T-helper 17 cell (primary cell): ENCODE measurements at places on chromosomes 1 and 21. TPM values are rescaled to one million over a fixed set of nuclear protein-coding genes. Genes with fewer than 3 reads are reported as not detected.

GRCh38 chr1:9300573-9300972 is 7.9 kb downstream of the SPSB1 start:
- DNase-seq: no peak

Gene GCLM
- total RNA-seq: 12.8 TPM

DNA sequence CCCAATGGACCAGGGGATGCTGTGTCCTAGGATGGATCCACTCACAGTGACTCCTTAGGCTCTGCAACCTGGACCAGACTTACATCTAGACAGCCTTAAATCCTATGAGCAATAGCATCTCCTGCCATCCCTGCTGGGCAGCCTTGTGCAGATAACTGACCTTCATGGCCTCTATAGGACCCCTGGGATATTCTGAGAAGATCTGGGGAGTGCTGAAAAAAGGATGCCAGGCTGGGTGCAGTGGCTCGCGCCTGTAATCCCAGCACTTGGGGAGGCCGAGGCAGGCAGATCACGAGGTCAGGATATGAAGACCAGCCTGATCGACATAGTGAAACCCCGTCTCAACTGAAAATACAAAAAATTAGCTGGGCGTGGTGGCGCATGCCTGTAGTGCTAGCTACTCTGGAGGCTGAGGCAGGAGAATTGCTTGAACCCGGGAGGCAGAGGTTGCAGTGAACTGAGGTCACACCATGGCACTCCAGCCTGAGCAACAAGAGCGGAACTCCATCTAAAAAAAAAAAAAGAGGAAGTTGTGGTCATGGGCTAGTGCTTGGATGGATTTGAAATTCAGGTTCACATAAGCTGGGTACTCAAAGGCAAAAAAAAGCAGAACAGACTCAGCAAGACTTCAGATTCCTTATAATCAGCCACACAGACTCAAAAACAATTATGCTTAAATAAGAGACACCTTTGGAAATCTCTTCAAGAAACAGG is 10.9 kb upstream of the SH2D1B start:
- no peak for DNase-seq

GRCh38 chr1:197810812-197811211 is 35.5 kb upstream of the DENND1B start:
- DNase-seq: no peak

DNA sequence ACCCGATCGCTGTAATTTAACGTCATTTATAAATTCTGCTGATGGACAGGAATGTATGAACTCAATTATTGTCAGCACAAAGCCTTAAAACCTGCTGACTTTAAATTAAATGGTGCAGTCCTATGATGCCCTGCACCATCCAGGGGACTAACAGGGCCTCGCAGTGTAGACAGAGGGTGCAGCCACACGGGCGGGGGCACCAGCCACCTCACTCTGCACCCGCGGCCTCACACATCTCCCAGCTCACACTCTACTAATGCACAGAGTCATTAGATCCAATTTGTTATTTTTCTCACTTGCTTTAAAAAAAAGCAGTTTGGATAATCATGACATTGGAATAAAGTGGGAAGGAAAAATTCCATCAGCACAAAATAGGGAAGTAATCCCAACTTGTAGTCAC is 49.7 kb downstream of the PROX1 start:
- no peak for DNase-seq

- no peak for DNase-seq
Measured at GRCh38 chr1:221725735-221726672, 15.9 kb downstream of the DUSP10 start.

DNA sequence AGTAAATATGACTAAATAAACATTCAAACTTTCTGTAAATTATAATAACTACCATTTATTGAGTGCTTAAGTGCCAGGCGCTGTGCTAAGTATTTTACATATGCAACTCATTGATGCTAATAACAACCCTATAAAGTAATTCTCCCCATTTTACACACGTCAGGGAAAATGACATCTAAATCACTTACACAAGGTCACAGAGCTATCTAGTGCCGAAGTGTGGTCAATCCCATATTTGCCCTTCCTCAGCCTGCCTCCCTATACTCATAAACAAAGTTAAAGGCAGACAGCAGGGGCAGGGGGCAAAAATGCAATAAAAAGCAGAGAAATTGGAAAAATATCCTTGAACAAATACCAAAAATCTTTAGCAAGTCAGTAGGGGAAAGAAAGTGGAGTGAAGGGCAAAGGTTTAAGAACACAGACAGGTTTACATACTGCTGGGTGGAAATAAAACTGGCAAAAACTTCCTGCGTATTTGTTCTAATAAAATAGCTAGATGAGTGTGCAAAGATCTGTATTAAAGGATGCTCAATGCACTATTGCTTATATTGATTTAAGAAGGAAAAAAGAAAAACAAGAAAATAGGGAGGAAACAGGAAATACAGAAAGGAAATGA is 72.8 kb downstream of the WDR64 start:
- no peak for DNase-seq

- DNase-seq: no peak
Measured at GRCh38 chr1:21822349-21822748, 10.3 kb downstream of the LDLRAD2 start.

GRCh38 chr1:183231545-183231944 is 45.5 kb downstream of the LAMC2 start:
- DNase-seq: no peak

Gene LAD1
- total RNA-seq: not detected

DNA sequence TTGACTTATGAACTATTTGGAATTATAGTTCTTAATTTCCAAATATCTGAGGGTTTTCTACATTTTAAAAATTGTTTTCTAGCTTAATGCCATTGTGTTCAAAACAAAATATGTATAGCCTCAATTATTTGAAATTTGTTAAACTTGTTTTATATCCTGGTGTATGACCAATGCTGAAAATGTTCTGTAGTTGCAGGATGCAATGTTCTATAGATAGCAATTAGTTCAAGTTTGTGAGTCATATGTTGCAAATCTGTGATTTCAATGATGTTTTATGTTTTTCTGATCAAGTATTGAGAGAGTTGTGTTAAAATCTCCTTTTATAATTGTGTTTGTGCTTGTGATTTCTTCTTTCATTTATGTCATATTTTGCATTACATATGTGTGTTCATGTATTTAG is 517.5 kb downstream of the ADGRL2 start:
- DNase-seq: no peak

GRCh38 chr1:7469255-7469938 is 301.7 kb upstream of the VAMP3 start:
- no peak for DNase-seq

DNA sequence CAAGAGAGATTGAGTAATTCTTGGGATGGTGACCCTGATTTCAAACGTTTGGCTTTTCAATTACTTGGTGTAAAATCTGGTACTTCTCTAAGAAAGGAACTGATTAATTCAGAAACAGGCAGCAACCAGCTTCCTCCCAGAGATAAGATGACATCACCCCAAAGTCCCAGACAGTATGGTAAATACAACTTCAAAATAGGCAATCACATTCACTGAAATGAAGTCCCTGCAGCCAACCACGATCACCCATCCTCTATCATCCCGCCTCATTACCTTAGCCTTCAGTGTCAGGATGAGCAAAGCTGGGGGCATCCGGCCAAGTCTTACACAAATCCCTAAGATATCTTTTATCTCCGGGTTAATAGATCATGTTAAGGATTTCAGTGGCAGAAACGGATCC is 26.4 kb upstream of the RUNX1 start:
- no peak for DNase-seq

GRCh38 chr1:182337736-182338571 is 53.6 kb downstream of the GLUL start:
- DNase-seq: no peak

Gene LCE1B
- not detected for total RNA-seq

GRCh38 chr1:16118706-16119105 is 37.2 kb downstream of the EPHA2 start:
- no peak for DNase-seq

Gene SLC44A3
- total RNA-seq: 2.1 TPM

DNA sequence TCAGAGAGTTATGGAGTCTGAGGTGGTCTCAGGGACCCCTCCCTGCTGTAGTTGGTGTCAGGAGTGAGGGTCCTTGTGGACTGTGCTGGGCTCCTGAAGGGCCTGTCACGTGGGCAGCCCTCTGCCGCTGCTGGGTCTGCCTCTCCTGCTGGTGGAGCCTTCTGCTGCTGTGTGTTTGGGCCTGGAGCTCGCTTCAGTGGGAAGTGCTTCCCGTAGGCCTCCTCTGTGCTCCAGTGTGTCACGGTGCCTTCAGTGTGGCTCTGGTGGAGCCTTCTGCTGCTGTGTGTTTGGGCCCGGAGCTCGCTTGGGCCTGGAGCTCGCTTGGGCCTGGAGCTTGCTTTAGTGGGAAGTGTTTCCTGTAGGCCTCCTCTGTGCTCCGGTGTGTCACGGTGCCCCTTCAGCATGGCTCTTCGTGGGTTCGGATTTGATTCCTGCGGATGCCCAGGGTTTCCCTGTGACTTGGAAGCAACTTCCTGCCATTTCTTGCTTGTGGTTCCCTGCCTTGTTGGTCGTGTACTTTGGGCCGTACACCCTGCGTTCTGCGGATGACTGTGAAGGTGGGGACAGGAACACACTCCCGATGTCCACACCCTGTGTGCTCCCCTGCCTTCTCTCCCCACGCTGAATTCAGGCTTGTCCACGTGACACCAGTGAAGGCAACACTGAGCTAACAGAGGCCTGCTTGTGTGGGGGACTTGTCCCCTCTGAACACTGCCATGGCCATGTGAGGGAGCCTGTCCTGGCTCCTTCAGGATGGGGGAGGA is 19.5 kb downstream of the C1orf174 start:
- no peak for DNase-seq

GRCh38 chr1:8649875-8650274 is 167.6 kb downstream of the RERE start:
- no peak for DNase-seq

- no peak for DNase-seq
Measured at GRCh38 chr21:21436012-21436534, 437.9 kb downstream of the NCAM2 start.

DNA sequence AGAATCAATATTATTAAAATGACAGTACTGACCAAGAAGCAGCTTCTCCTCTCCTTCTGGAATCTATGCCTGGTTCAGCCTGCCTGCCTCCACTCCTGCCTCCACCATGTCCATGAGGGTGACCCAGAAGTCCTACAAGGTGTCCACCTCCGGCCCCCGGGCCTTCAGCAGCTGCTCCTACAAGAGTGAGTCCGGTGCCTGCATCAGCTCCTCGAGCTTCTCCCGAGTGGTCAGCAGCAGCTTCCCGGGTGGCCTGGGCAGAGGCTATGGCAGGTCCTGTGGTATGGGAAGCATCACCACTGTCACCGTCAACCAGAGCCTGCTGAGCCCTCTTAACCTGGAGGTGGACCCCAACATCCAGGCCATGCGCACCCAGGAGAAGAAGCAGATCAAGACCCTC is 822.4 kb upstream of the NEGR1 start:
- no peak for DNase-seq

DNA sequence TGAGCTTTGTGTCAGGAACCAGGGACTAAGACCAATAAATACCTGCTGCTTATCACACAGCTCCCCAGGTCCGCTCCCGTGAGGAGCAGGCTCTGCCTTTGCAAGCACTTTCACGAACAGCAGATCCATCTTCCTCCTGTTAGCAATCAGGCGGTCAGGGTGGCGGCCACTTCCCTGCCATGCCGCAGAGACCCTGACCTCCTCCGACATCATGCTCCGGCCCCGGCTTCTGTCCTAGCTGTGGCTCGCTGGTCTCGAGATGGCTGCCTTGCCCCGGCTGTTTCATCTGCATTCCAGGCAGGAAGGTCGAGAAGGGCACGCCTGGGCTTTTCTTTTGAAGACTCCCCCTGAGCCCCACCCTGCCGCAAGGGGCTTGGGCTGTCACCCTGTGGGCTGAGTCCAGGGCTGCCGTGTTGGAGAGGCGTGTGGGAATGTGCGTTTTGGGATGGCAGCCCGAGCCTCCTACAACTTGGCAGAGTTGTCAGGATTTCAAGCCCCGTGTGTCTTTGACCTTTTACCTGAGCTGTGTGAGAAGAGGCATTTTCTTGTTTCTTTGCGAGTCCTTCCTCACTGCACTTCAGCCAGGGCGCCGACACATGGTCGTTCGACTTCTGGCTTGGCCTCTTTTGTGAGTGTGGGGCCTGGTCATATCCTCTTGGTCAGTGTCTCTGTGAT is 59.5 kb downstream of the AGPAT3 start:
- no peak for DNase-seq

Gene DNASE2B
- total RNA-seq: not detected

Gene HJV
- not detected for total RNA-seq

- DNase-seq: no peak
Measured at GRCh38 chr1:37867784-37868183, 8.4 kb upstream of the MTF1 start.

Gene SPRR4
- total RNA-seq: not detected

GRCh38 chr1:159421821-159422220 is 10.2 kb upstream of the OR10J4 start:
- DNase-seq: no peak

Gene SYT14
- total RNA-seq: not detected

- DNase-seq: no peak
Measured at GRCh38 chr1:30758785-30759380, 1.3 kb upstream of the LAPTM5 start.

DNA sequence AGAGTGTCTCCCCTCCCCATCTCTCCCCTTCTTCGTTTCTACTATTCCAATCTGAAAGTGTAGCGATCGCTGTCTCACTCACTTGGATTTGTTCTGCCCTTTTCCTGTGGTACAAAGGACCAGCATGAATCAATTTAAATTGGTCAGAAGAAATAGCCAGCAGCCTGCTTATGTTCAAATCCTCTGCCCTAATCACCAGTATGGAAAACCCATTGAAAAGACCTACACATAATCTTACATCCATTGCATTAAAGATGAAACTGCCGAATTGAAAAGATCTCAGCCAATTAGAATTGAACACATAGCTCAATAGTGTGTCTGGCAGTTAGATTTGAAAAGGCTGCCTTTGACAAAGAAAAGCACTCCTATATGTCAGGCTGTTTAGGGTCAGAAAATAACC is 122.6 kb downstream of the TNNI3K start:
- DNase-seq: no peak

DNA sequence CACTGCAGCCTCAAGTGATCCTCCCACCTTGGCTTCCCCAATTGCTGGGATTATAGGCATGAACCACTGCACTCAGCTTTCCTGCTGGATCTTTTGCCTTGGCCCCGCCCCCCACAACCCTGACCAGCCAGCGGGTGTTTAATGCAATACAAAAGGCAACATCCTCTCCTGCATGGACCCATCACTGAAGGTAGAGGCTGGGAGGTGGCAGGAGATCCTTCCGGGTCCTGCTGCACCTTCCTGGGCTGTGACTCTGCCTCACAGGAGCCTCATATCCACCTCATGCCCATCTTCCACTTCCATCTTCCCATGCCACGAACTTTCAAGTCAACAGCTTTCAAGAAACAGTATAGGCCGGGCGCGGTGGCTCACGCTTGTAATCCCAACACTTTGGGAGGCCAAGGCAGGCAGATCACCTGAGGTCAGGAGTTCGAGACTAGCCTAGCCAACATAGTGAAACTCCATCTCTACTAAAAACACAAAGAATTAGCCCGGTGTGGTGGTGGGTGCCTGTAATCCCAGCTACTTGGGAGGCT is 11.7 kb upstream of the WNT9A start:
- no peak for DNase-seq

GRCh38 chr1:236336084-236336483 is 54.3 kb upstream of the ERO1B start:
- no peak for DNase-seq

Gene ARID1A
- 136 TPM for total RNA-seq

- no peak for DNase-seq
Measured at GRCh38 chr1:168506204-168506819, 37.5 kb downstream of the XCL2 start.

Gene CLCA2
- total RNA-seq: not detected

Gene CFHR3
- total RNA-seq: not detected
